ENCODE measurements at places on chromosomes 12 and 14.

DNA sequence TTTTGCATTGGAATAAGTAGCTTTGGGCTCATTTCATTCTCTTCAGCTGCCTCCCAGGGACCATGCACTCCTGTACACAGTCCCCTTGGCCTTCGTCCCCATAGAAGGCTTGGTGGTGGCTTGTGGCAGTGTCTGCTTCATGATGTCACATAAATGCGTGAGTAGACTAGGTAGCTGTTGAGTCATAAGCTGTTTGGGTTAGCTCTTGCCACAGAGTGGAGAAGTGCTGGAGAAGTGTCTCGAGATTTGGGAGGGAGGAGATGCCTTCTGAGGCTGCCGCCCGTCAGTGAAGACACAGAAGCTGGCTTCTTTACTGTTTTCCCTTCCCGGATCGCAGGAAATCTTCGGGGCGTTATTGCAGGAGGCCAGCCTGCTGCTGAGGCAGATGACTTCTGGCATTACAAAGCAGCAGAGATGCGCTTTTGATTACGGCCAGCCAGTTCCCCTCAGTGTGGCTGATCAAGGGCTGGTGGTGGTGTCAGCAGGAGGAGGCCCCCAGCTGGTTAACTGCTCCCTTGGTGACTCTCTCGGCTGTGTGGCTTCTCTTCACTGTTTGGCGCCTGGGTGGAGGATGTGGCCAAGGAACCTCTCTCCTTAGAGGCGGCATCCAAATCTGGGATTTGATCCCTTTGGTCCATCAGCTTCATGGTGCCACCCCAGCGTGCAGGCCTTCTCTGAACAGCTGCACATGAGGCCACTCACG is 67.6 kb downstream of the AACS start:
- no peak for DNase-seq

- no peak for DNase-seq
Observed at GRCh38 chr14:66242001-66242400, 244.2 kb upstream of the CCDC196 start.

DNA sequence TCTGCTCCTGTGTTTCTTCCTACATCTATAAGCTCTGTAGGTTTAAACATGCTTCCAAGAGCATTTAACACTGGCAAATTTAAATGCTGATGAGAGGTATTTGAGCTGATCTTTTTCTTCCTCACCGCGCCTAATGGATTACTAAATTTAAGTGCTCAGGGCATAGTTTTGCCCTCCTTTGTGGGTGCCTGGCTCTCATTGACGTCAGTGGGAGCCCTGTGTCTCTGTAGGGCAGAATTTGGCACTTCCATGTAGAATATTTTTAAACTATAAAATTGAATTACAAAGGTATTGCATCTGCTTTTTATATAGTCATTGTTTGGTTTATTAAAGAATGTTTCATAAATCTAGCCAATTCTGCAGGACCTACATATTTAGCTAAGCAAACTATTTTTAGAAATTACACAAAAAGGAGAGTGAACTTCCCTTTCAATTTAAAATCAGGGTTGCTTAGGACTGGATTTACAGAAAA is 444.8 kb downstream of the AEBP2 start:
- DNase-seq: no peak

DNA sequence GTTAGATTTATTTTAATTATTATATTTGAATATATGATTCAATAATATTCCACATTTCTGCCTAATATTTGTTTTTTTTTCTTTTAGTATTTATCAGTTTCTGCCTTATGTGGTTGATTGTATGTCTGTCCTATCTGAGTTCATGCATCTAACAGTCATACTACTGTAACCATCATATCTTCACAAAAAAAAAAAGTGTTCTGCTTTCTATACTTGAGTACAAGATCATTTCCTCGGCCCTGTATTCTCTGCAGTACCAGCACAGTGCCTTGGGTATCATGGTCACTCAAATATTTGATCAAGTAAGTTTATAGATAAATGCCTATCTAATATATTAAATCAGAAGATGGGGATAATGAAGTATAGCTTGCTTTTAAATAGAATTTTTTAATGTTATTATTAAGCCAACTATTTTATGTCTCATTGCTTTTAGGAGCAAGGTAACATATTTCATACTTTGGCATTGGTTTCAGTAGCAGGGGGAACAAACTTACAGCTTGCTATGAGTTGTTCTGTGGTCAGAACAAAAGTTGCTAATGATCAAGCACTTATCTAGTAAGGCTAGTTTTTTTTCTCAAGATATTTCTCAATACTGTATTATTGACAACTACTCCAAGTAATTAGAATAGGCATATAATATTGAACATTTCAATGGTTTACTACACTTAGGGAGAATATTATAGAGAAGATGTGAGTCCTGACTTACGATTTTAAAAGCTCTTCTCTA is 290.5 kb upstream of the FBXO33 start:
- DNase-seq: no peak

DNA sequence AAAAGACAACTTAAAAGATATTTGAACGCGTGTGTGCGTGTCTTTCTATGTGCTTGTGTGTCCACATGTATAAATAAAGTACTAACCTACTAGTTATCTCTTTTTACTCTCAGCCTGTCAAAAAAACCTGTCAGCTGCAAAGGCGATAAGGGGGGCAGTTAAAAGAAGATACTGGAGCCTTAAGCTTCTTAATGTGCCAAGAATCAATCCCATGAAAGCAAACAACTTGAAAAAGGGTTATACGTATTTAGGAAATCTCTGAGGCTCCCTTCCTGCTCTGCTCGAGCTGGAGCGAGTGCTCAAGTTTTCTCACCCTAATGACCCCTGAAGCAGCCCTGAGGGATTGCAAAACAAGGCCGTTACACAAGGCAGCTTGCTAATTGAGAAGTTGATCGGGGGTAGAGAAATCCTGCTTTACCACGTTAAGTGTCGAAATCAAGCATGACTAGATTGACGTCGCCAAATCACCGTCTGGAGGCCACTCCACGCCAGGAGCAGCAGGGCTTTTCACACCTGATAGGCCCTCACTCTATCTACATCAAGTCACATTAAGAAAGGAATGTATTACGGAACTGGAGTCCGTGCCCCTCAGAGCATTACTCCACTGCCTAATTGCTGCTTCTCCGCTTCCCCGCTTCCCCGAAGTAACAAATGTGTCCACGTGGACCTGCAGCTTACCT is 32.4 kb downstream of the LMO3 start:
- no peak for DNase-seq

GRCh38 chr12:48126953-48127630 is 7.9 kb downstream of the PFKM start:
- no peak for DNase-seq

DNA sequence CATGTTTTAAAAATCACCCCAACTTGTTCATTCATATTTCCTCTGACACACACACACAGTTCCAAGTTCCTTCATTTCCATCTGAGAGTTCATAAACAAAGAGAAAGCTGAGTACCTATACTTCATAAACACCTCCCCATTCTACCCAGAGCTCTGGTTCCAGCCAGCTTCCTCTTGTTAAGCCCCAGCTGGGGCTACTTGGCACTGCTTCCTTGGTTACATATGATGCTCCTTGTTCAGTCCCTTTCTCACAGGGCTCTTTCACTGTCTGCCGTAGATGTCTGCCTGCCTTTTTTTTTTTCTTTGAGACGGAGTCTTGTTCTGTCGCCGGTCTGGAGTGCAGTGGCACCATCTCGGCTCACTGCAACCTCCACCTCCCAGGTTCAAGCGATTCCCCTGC is 77.5 kb downstream of the COX16 start:
- DNase-seq: no peak

Data from hypothalamus (tissue), 51 donors.